Smooth muscle cell of trachea (primary cell): ENCODE measurements at places on chromosomes 3 and 15. TPM values are rescaled to one million over a fixed set of nuclear protein-coding genes. Genes with fewer than 3 reads are reported as not detected.

The P2RY12 gene
- 0.29 and 0.33 TPM in 2 replicates for total RNA-seq

The CSPG5 gene
- under 0.01 and 0.44 TPM in 2 replicates for total RNA-seq

The GUCA1C gene
- not detected in 2 replicates for total RNA-seq

The CNOT10 gene
- total RNA-seq, result 17.9 and 24.7 TPM in 2 replicates

The TMC3 gene
- not detected in 2 replicates for total RNA-seq

The KLF15 gene
- 3.2 and 4.1 TPM in 2 replicates for total RNA-seq

The THUMPD3 gene
- 58.6 and 65.2 TPM in 2 replicates for total RNA-seq

The DHX30 gene
- total RNA-seq, result 51.2 and 61.0 TPM in 2 replicates

The TTLL13 gene
- not detected in 2 replicates for total RNA-seq

The TNFAIP8L3 gene
- 37.4 and 47.5 TPM in 2 replicates for total RNA-seq

The NPAP1 gene
- not detected in 2 replicates for total RNA-seq

The ADGRG7 gene
- total RNA-seq, result not detected in 2 replicates

The CYP8B1 gene
- total RNA-seq, result not detected in 2 replicates

The IQCF6 gene
- not detected in 2 replicates for total RNA-seq

The WDR49 gene
- 0.17 and 1.0 TPM in 2 replicates for total RNA-seq
